Stimulated activated CD8-positive, alpha-beta memory T cell treated with anti-CD3 and anti-CD28 coated beads, Interleukin-15, amount 100 ng/mL, for 24 hours (primary cell): ENCODE measurements at places on chromosomes 12 and 14.

DNA sequence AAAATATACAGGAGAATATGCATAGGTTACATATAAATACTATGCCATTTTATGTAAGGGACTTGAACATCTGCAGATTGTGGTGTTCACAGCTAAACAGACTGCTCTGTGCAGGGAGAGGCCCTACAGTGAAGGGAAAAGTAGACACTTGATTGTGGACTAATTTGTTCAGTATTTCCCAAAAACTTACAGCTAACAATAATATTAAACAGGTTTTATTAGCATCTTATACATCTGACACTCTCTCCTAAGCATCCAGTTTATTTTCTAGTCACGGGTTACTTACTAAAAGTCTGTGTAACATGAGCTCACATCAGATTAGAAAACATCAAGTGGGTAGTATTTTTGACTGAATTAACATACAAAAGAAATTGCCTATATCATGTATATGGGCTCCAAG, 53.3 kb upstream of the OR5AU1 start:
- no peak for DNase-seq

GRCh38 chr12:76318773-76319594, 29.2 kb downstream of the BBS10 start:
- DNase-seq: no peak

GRCh38 chr12:98485792-98486340, 29.5 kb upstream of the TMPO start:
- DNase-seq: no peak

DNA sequence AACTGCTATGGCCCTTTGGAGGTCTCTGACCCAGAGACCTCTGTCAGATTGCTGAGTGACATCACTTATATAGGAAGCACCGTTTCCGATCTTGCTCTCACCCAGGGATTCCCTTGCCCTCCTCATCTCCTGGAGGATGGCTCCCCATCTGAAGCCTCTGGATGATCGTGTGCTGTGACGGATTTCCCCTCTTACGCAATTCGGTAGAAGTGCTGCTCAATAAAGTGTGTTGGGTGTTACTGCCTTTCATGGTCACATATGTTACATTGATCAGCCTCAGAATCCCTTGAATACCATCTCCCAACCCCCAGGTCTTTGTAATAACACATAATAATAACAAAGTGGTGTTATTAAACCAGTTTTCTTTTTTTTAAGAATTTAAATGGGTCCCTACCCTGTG, 107.3 kb upstream of the CLEC14A start:
- DNase-seq: no peak

DNA sequence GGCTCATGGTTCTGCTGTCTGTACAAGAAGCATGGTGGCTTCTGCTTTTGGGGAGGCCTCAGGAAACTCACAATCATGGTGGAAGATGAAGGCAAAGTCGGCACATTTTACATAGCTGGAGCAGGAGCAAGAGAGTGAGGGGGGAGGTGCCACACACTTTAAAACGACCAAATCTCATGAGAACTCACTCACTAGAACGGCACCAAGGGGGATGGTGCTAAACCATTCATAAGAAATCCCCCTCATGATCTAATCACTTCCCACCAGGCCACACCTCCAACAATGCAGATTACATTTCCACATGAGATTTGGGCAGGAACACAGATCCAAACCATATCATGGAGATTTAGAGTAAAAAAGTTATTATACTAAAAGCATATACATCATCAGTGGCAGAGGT, 13.6 kb upstream of the LEMD3 start:
- DNase-seq: no peak

- no peak for DNase-seq
Observed at GRCh38 chr12:57817261-57817989, 1.1 kb downstream of the AVIL start.

- no peak for DNase-seq
Observed at GRCh38 chr12:9064201-9064814, 51.4 kb downstream of the A2M start.

DNA sequence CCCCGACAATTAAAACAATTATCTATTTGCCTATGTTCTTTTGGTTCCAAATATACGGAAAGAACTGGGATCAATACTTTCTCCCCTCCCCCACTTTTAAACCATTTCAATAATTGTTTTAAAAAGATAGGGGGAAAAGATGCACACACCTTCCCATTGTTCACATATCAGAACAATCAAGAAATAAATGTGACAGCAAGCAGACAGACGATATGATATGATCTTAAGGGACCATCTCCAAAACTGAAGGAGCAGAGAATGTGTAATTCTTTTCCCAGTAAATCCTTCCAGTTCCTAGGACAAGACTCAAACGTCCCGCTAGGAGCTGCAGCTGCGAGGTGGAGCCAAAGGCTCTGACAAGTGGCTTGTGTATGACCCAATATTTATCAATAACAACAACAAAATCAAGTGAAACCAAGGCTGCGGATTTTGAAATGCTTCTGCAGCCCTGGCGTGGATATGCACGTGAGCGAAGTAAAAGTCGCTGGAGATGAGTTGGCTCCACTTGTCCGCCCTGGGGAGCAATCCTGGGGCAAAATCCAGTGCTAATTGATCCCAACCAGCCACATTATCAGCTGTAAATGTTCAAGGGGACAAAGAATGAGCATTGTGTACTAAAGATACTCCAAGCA, 8.2 kb upstream of the FOXG1 start:
- no peak for DNase-seq

DNA sequence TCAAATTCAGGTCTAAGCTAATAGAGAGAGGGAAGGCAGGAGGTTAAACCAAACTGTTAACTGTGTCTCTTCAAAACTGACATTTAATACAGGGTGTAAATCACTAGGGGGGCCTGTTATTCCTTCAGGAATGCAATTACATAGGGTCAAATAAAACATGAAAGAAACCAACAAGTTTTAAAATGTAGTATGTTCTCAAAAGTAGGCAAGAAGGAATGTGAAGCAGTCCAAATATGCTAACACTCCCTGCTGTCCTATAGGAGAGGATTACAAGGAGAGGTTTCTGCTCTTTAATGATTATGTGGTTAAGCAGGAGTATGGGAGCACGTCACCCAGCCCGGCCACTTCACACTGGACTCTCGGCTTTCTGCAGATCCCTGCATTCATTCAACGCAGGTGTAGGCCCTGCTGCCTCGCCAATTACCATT, 42.5 kb upstream of the BMP4 start:
- no peak for DNase-seq

- no peak for DNase-seq
Observed at GRCh38 chr14:25658988-25659387, 609.0 kb upstream of the STXBP6 start.

DNA sequence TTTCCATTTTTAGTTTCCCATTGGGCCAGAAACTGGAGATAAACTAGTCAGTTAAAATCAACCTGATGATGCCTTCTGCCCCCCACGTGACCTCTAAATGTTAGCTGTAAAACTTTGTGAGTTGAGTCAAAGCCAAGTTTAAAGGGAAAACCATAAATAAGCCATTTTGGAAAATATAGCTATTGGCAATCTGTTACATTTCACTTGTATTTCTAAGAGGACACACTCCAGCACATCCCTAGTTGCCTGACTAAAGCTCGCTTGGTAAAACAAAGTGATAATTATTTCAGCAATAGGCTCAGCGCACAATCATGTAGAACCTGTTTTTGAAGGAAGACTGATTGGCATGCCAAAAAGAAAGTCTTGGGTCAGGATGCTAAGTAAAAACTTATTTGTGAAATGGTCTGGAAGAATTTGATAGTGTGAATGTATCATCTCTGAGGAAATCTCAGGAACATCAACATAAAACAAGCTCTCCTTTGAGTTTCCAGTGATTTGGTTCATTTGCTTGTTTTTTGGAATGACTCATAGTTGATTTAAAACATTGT, 49.2 kb upstream of the AEBP2 start:
- no peak for DNase-seq

DNA sequence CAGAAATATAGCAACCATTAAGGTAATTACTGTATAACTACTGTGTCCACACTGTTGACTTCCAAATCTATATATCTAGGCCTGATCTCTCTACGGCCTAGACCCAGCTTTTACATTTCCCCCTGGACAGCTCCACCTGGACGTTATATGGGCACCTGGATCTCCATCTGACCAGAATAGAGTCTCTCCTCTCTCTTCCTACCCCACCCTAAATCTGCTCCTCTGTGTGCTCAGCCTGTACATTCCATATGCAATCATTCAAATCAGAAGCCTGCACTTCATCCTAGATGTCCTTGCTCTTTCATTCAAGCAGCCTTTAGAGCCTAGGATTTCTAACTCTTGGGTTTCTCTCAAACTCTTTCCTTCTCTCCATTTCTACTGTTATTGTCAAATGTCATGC, 255.0 kb downstream of the PAX9 start:
- DNase-seq: no peak

GRCh38 chr14:63647696-63648410, 6.2 kb upstream of the WDR89 start:
- DNase-seq: no peak

- DNase-seq: no peak
Observed at GRCh38 chr12:114294303-114294685, 111.7 kb downstream of the TBX5 start.

DNA sequence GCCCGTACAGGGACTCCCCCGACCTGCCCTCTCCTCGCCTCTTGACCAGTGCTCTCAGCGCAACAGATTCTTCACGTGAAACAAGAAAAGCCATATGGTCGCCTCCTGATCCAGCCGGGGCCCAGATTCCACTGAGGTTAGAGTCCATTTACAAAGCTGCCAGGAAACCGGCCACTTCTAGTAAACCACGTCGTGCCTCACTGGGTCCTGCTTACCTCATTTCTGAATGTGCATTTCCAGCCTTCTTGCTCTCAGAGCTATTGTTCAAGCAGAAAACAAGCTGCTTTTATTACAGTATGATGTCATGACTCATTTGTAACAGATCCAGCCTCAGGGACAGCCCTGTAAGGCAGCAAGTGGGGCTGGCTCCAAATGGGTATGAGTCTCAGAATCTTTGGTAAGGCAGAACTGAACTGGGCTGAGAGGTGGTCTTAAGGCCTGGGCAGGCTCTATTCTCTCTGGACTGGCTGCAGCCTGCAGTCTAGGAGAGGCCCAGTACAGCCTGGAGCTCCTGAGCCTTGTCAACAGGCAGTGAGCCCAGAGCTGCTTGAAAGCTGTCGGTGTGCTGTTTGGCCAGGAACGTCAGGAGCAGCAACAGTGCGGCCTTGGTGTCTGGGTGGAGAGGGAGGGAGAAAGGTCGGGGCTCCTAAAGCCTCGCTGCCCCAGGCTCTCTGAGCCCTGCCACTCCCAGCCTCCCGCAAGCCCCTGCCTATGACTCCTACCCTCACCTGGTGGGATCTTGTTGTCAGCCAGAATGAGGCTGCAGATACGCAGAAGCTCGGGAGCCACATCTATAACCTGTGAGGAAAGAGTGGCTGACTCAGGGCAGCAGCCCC, 8.3 kb downstream of the REC8 start:
- DNase-seq: no peak

- DNase-seq: no peak
Observed at GRCh38 chr12:106135781-106136180, 3.0 kb downstream of the NUAK1 start.

- DNase-seq: no peak
Observed at GRCh38 chr12:62866451-62867082, 68.4 kb downstream of the PPM1H start.

DNA sequence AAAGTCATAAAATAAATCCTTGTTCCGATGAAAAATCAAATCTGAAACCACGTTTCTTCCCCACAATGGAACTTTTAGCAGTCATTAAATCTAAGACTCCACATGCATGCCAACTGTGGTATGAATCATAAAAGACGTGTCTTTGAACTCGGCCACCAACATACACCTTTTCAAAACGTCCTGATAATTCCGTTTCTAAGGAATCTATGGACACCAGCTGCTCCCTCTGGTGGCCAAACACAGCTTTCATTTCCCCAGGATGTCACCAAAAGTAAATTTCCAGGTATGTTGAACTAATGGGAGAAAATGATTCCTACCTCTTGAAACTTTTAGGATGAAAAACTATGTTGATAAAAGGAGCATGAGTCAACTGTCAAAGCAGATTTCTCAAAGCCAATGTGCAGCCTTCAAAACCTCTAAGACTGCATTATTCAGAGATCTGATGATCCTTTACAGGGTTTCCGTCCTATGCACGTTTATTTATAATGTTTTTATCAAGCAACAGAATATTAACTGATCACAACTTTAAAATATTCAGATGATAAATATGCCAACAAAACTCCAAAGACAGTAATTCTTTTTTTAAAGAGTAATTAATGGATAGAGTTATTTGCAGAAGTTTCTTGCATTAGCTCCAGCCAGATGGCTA, 96.2 kb downstream of the CIT start:
- no peak for DNase-seq

DNA sequence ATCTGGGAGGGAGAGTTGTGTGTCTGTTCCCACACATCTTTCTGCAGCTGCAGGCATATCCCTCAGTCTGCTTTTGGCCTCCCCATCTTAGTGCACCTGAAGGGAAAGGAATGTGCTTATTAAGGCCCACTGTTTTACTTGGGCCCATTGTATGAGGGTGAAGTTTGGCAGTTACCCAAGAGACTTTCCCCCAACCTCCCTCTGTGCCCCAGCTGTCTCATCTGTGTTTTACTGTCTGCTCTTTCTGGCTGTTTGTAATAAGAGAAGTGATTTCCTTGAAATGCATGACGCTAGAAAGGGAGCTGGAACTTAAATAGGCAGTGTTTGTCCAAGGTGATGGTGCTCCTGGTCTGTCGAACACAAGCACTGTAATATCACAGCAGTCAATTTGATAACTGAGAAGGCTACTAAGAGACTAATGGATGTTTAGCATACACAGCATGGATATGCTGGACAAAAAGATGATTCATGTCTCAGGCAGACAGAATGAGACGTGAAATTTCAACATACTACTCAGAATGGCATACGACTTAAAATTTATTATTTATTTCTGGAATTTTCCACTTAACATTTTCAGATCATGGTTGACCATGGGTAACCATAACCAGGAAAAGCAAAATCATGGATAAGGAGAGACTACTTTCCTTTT, 43.6 kb downstream of the FSCB start:
- no peak for DNase-seq

GRCh38 chr12:9043766-9044165, 54.4 kb downstream of the KLRG1 start:
- no peak for DNase-seq

DNA sequence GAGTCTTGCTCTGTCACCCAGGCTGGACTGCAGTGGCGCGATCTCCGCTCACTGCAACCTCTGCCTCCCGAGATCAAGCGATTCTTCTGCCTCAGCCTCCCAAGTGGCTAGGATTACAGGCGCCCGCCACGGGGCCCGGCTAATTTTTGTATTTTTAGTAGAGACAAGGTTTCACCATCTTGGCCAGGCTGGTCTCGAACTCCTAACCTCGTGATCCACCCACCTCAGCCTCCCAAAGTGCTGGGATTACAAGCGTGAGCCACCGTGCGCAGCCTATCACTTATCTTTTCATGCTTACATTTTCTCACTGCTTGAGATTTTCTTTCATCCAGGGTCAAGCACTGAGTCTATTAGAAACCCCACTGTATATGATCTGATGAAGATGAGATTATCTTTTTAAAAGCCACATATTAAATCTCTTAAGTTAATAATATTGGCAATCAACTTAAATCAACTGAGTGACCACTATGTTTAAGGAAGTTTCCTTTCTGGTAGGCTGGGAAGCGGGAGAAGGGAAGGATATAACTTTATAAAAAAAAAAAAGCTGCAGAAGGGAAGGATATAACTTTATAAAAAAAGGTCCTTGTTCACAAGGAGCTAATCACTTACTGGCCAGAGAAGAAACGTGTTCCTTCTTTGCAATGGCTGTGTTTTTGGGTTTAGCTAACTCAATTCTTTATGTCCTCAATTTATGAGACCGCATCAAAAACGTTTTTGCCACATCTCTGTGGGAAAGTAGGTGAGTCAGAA, 1.3 kb upstream of the MDM2 start:
- DNase-seq: no peak

- no peak for DNase-seq
Observed at GRCh38 chr14:77439861-77440260, 16.5 kb upstream of the NOXRED1 start.

GRCh38 chr12:85281636-85282312, 1.8 kb downstream of the ALX1 start:
- no peak for DNase-seq
